Stimulated activated CD4-positive, alpha-beta T cell treated with anti-CD3 and anti-CD28 coated beads, Interleukin-4, amount 100 ng/mL, for 1 hour (primary cell): ENCODE measurements at places on chromosomes 1 and 21.
A peak's percentile ranks its signal among the peaks of the same experiment; 100 is the strongest.

GRCh38 chr21:42980312-42981213 lies 6.2 kb downstream of the PKNOX1 start:
- DNase-seq: no peak

DNA sequence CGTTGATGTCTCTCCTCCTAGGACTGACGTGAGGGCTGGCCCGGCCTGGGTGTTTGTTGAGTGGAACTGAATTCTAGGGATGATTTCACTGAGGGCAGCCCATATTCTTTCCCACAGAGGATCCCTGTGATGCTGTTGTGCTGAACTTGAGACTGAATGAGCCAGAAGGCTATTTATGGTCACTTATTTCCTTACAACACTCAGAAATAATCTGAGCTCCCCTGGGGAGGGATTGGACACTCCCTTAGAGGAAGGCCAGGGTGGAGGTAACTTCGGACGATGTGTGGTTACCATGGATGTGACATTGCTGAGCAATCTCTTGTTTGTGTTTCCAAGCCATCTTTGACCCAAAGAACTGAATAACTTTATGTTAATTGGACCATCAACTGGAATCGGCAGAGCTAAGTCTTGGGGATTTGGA lies 5.1 kb upstream of the TMCO4 start:
- DNase-seq: no peak

DNA sequence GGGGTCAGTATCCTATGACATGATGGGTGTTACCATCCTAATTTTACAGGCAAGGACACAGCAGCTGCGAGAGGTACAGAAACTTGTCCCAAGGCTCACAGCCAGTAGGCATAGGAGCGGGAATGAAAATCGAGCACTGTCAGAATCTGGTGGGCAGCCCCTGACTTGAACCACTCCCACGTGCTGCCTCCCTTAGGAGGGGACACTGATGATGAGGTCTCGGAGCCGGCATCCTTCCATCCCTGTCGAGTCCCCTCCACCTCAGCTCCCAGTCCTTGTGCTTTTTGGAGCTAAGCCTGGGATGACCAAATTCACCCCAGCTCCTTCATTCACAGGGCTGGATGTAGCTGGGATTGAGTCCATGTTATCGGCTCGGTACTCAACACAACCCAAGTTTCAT lies 49.0 kb downstream of the B3GALT5 start:
- no peak for DNase-seq

- DNase-seq: no peak
Measured at GRCh38 chr21:42302076-42302650, 13.0 kb downstream of the TFF3 start.

GRCh38 chr1:20439282-20439681 lies 46.7 kb downstream of the CAMK2N1 start:
- DNase-seq: no peak

- DNase-seq: no peak
Measured at GRCh38 chr21:31181082-31181750, 142.9 kb upstream of the KRTAP19-8 start.

- DNase-seq: no peak
Measured at GRCh38 chr1:101153692-101154091, 83.1 kb upstream of the S1PR1 start.

GRCh38 chr1:10693497-10694273 lies 102.8 kb downstream of the CASZ1 start:
- DNase-seq: peak; percentile 45

GRCh38 chr1:234969581-234970400 lies 158.8 kb downstream of the TOMM20 start:
- DNase-seq: no peak

GRCh38 chr1:237779356-237779755 lies 111.4 kb downstream of the ZP4 start:
- DNase-seq: no peak

DNA sequence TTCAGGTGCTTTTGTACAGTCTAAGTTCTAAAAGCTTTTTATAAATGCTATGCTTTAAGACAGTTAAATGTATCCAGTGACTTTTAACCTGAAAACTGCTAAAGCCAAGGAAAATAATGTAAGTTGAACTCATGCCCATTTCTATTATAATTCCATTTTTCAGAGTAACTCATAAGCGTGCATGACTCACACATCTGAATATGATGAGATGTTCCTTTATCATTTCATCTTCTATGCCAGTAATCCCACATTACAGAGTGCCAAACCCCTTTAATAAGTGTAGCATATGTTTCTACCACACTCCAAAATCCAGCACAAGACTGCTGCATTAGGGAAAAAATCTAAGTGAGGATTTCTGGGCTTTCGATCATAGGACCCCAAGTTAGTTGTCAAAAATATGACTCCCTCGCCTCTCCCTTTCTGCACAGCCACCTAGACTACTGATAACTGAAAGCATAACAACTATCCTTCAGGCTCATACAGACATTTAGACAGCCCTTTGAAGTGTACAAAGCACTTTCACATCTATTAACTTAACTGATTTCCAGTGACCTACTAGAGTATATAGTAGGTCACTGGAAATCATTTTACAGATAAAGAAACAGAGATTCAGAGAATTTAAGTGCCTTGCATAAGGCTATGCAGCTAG lies 45.3 kb downstream of the JAK1 start:
- no peak for DNase-seq

DNA sequence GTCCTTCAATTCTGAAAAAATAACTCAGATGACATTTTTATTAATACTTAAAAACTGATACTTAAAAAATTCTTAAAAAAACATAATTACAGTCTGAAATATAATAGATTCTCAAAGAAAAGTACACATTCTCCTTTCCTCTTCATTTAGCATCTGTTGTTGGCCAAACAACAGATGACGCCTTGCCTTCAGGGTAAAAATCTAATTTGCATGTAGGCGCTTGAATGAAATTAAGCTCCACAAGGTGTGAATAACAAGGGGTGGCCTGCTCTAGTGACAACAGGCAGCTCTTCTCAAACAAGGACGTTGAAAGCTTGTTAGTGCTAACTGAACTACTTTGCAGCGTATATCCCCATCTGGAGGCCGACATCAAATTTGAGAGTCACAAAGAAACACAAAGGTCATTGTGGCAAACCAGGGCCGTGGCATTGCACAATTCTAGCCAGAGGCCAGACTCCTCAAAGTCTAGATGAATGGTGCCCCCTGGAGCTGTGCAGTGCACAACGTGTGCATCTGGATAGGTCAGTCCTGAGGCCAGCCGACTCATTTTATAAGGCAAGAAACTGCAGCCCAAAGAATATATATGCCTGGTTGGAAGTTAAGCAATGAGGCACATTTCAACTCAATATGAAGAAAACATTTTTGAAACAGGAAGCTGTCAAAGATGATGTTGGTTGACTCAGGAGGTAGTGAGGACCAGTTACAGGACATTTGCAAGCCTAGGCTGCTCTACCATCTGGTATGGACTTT lies 459.2 kb upstream of the RUNX1 start:
- no peak for DNase-seq

GRCh38 chr21:28795251-28795650 lies 197.4 kb downstream of the LTN1 start:
- no peak for DNase-seq

DNA sequence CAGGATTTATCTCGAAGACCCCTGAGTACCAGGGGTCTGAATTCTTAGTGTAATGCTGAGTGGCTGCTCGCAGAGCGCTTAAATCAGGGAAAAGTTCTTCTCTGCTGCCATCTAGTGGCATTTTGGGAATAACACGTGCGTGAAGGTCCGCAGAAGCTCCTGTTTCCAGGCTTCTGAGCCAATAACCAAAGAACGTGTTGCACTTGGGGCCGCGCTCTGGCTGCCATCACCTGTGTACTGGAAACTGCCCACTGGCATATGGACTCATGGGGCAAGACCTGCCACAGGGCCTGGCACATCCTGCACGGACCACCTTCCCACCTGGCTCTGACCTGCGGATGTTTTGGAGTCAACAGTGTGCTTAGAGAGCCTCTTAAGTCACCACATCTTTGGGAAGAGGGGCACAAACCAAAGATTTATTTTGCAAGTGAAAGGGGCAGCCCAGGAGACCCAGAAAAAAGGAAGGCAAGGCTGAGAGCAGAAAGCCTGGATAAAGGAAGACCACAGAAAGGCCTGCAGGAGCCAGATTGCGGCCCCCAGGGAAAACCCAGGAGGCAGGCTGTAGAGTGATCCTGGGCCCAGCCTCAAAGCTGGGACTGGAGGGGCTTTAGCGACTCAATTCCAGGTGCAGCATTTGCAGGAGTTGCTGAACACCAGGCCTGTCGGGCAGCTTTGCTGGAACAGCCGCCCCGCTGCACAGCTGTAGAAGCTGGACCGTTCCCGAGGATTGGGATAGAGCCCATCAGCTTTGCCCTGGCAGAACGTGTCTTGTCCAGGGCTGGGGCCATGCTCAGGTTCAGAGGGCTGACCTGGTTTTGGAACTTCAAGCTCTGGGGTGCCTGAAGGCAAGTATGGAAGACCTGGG lies 13.0 kb downstream of the CHIT1 start:
- DNase-seq: peak; percentile 30

DNA sequence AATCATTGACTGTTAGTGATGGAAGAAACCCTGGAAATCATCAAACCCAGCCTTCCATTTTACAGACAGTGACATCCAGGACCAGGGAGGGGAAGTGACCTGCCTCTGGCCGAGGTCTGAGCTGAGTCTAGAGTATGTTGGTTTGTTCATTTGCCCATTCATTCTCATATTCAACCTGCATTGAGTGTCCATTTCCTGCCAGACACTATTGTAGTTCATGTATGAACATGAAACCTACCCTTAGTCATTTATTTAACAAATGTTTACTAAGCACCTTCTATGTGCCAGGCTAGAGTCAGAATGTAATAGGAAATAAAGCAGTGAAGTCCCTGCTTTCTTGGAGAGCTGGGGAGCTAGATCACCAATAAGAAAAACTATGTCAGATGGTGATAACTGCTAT lies 51.3 kb downstream of the KCND3 start:
- DNase-seq: no peak

DNA sequence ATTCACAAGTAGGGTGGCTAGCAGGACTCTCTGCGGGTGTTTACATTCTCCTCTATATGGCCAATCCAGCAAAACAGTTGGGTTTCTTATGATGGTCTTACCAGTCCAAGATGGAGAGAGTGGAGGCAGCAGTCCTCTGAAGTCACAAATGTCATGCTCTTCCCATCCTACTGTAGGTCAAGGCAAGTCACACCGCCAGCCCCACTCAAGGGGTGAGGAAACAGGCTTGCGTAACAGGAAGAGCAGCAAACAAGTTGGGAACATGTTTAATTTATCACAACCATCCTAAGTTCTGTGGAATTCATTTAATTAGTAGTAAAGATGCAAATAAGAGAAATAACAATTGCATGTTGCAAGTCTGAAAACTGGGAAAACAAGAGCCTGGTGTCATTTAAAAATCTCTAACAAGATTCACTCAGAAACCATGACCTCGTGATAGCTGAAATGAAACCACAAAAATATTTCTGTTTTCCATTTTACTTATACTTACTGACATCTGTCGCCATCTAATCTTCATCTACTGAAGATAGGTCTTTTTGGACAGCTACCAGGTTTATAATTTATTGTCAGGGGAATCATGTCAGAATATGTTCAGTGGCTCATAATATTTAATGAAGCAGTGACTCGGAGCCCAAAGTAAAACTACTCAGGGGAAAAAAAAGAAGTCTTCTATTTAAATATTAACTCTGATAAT lies 349.1 kb upstream of the FMN2 start:
- DNase-seq: no peak

GRCh38 chr1:24111996-24112779 lies at the start of gene MYOM3:
Gene MYOM3, minus strand, starts transcription at chr1:24112135. Its CDS starts 3,499 bp downstream, at chr1:24108636.
- DNase-seq: peak; percentile 43

DNA sequence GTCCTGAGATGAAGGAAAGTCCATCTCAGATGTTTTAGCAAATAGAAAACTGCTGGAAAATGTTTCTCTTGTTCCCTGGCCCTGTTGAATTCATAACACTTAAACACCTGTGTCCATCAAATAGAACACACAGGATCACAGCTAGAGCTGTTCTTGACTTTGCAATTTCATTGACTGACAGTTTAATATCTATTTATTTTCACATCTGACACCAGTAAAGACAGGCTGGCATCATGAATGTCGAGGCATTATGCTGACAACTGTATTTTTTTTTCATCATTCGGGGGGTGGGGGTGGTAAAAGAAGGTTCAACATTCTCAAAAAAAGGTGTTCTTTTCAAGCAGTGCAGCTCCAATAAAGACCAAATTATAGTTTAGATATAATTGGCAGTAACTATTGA lies 591.2 kb upstream of the PTBP2 start:
- DNase-seq: no peak

- DNase-seq: no peak
Measured at GRCh38 chr1:21297975-21298374, 7.7 kb upstream of the ECE1 start.

DNA sequence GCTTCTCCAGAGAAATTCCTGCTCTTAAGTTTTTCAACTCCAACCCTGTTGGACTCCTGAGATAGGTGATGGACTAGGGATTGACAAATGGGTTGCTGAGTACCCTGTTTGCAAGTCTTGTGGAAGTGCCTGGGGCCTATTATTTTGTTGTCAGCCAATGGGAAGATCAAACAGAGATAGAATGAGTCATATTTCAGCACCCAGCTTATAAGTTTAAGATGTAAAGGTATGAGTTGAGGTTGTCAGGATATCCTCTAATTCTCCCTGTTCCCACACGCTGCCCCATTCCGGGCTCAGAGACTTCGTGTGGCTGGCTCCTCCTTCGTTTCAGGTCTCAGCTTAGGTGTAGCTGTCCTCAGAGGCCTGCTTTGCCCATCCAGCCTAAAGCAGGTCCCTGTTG lies 91.8 kb downstream of the CENPF start:
- DNase-seq: no peak

GRCh38 chr1:70906800-70907199 lies 140.8 kb downstream of the PTGER3 start:
- no peak for DNase-seq

DNA sequence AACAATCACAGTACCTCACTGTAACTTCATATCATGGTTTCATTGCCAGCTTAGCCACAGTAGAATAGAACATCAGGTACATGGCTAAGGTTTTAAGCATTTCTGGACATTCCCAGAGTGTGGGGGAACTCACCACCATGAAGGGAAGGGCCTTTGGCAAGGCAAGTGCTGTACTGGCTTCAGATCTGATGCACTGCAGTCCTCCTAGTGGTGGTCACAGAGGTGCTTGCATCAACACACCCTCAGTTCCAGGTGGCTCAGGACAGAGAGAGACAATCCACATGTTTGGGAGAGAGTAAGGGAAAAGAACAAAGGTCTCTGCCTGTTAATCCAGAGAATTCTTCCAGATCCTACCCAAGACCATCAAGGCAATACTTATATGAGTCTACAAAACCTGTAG lies 528.4 kb upstream of the RGS18 start:
- no peak for DNase-seq
